ENCODE measurements at places on chromosomes 2 and 18.

GRCh38 chr18:12585218-12585617 is 72.7 kb downstream of the SPIRE1 start:
- DNase-seq = no peak

DNA sequence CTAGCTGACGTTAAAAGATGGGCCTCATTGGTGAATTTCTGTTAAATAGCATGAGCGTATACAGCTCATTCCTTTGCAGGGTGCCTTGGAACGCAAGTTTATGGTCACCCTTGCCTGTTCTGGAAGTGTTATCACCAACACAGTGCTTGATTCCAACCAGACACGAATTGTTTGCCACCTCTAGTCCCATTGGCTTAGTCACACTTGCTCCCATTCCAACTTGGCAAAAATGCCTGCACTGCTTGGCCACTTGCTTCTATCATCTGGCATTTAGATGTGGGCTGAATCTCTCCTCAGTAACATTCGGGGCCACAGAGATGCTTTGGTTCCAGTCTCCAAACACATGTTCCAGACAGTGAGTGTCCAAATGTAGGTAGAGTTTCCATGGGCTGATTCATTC is 27.5 kb upstream of the ACVR1 start:
- no peak for DNase-seq

DNA sequence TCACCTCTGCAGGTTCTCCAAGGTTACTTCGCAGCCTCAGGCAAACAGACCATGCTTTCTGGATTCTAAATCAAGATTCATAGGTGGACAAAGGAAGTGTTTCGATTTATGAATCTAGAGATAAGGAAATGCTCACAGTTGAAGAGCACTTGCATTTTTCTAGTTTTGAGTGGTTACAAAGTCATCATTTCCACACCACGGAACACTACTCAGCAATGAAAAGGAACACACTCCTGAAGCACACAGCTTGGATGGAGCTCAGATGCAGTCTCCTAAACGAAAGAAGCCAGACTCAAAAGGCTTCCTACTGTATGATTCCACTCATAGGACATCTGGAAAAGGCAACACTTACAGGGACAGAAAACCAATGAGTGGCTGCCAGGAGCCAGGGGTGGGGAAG is 31.7 kb downstream of the SDC1 start:
- DNase-seq = no peak

GRCh38 chr2:218871345-218872302 is 9.0 kb upstream of the WNT10A start:
- DNase-seq = no peak

DNA sequence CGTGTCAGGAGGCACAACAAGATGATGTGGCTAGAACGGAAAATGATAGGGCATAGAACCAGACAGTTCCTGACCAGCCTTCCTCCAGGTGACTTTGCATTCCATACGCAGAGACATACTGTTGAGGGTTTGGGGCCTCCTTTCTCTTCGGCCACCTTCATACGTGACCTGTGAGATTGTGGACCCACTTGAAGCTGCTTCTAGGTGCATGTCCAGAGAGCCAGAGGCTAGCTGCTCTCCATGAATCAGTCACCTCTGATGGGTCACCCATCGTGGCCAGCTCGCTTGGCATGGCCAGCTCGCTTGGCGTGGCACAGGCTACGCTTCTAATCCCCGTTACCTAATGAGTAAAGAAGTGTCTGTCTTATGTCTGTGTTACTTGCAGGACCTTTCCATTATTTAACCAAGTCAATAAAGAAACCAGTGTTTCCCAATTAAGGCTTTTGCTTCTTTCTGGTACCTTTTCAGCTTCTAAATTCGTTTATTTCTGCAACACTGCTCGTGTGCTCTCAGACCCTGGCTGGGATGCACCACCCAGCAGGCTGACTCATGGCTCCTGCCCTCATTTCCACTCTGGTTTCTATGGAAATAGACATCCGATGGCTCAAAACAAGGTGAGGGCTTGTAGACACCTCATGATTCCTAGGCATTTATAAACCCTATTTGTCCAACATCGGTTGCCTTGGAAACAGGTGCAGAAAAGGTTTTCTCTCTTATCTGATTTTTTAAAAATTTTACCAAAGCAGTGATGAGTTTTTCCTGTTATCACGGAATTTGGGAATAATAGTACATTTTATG is 86.7 kb upstream of the B3GNT7 start:
- DNase-seq = peak; percentile 86

DNA sequence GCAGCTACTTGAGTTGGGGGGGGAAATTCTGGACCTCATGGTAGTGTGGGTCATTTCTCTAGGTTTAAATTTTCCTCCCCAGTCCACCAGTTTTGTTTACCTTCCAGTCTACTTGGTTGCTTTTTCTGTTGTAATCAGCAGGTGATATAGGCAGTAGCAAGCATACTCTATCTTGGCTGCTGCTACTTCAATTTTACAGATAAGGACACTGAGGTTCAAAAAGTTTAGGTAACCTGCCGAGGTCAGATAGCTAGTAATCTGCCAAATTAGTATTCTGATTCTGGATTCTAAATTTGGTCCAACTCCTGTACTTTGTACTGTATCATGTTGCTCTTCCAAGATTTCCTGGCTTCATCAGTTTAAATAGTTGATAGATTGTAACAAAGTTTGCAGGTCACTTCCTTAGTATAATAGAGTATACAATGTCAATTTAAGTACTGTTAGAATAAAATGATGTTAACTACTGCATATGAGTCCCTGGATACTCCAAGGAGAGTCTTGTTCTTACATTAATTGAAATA is 34.7 kb downstream of the ANTXR1 start:
- DNase-seq = no peak

GRCh38 chr2:170162271-170162632 is 15.7 kb upstream of the MYO3B start:
- no peak for DNase-seq

DNA sequence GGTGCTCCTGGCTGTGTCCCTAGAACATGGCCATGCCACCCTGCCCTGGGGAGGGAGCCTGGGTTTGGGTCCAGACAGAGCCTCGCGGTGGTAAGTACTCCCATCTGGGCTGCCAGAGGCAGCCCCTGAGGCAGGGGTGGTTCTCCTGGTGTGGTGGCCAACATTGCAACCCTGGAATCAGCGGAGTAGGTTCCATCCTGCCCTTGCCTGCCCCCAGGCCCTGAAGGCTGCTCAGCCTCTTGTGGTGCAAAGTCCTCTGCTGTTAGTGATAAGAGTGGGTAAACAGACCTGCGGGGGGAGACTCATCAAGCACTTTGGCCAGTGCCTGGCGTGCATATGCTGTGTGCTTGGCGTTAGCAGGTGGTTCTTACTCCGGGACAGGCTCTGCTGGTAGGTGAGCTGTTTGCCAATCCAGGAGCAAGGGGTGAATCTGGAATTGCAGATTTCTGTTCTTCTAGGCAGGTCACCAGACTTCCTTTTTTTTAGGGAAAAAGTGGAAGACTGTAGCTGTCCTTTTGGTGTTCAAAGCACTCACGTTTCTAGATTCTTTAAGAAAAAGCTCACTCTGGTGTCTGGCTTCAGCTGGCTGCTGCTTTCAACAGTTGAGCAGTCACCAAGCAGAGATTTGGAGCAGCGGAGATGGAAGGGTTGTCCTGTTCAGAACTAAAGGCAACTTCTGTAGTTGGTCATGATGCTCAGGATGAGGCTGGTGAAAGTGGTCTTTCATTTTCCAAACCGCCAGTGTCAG is 3.2 kb downstream of the CNNM3 start:
- no peak for DNase-seq

- DNase-seq = peak; percentile 38
These were observed 34.1 kb upstream of the STAT1 start for GRCh38 chr2:191048073-191048472.

GRCh38 chr2:53933329-53933728 is 37.5 kb downstream of the PSME4 start:
- DNase-seq = no peak

DNA sequence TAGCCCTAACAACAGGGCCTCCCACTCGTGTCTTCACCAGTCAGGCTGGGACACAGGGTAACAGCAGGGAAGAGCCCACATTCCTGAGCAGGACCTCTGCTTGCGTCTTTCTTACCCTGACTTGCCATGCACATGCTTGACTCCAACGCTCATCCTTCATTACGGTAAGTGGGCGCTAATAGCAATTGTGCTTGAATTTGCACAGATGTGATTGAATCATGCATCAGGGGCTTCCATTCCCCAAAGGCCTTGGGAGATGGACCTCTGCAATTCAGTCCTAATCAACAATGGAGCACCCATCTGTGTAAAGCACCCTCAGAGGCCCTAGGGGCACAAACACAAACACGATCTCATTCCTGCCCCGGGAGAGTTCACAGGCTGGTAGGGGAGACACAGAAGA is 13.5 kb downstream of the TEX51 start:
- no peak for DNase-seq

DNA sequence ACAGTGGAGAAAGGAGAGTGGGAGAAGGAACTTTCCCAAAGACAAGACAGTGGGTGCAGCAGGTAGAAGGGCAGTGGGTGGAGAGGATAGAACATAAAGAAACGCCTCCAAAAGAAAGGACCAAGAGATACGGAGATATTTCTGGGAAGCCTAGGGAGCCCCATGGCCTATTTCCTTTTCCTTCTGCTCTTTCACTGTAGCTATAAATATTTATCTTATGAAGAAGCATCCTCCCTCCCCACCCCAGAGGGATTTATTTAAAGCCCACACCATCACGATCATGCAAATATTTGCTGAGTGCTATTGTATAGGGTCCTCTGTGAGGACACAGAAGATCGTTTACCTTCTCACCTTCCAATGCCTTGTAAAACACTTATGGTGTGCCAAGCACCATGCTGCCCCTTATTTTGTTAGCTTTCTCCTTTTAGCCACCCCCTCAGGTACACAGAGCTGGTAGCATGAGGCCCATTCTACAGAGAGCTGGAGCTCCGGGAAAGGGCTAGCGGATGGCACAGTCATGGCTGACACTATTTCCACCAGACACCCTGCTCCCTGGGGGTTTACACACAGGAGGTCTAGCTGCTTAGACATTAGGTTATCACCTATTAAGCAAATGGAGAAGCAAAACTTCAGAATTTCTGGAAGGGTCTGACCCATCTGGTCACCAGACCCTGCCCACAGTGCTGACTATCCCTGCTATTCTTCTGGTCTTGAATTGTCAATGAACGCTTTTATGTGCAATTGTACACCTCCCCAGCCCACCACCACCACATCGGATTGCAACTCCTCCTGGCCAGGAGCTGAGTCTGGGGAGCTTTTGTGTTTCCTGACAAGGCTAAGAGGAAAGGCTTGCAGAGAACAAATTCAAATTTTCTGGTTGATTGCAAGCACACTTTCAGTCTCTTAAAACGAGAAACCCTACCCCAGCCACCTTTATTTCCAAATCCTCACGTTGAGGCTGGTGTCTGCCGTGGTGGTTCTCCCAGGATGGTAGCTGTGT is 91.8 kb upstream of the KLF7 start:
- peak; percentile 72 for DNase-seq

DNA sequence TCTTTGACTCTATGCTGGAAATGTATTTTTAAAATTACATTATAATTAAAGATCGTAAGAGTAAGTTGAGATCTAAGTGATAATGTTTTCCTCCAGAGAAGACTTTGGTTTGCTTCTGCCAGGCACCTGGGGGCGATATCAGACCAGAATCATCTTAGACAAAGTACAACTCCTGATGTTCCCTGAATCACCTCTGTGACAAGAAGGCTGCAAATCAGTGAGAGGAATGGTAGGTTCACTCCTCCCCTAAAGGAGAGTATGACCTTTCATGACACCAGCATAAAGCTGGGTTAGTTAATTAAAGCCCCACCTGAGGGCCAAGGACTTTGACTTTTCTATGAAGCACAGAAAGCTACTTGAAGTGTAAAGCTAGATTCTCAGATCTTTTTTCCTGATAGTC is 114.4 kb upstream of the DTNA start:
- peak; percentile 30 for DNase-seq

GRCh38 chr2:120348737-120349439 is 3.0 kb downstream of the INHBB start:
- no peak for DNase-seq

DNA sequence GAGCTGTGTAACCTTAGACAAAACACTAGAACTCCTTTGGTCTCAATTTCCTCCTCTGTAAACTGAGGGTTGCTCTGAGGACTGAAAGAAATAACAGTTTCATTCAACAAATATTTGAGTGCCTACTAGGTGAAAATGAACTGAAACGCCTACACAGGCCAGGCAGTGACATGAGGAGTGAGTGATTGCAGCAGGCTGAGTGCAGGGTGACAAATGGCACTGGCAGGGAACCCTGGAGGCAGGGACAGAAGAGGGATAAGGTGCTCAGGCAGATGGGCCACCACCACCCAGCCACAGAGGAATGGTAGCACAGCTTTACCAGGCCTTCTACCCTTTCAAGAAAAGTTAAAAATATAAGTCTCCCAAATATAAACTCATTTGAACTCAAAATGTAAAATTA is 11.5 kb upstream of the RNU4ATAC start:
- no peak for DNase-seq

DNA sequence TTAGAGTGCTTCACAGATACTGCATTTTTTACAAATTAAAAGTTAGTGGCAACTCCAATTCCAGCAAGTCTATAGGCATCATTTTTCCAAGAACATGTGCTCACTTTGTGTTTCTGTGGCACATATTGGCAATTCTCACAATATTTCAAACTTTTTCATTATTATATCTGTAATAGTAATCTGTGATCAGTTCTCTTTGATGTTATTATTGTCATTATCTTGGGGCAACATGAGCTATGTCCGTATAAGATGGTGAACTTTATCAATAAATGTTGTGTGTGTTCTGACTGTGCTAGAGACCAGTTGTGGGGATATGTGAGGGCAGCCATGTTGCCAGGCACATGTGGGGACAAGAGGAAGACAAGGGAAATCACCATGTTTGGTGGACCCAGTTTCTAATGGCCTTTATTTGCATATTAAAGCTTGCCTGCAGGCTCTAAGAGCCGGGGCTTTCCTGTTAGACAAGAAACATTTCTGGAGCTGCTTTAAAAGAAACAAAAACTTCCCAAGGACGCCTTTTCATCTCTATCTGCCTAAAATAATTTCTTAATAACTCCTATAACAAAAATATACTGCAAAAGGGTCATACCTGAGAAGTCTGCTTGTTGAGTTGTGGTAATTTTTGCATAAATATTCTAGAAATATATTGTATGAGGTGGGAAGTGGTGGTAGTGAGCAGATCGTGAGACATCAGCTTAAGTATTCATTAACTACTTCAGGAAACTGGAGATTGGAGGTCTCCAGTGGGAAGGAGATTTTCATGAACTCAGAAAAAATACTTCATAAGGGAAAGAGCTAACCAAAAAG is 37.2 kb downstream of the KYNU start:
- no peak for DNase-seq

DNA sequence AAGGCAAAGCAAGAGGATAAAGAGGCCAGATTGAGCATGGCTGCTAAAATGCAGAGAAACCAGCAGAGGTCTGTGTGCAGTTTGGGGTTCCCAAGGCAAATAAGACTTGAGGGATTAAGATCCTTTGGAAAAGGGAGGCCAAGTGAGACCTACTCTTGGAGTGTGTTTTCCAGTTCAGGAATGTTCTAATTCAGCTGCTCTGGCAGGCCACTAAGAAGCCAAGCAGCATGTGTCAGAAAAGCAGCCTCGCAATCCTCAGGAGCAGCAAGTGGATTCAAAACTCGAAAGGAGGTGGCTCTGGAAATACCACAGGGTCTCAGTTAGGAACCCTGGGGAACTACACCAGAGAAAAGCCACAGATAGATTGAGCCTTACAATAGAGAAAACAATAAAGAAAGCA is 569.2 kb downstream of the METTL4 start:
- DNase-seq = no peak

All from mesenchymal stem cell (in vitro differentiated cells and primary cell).